ENCODE measurements at places on chromosomes 16 and 17.
A peak's percentile ranks its signal among the peaks of the same experiment; 100 is the strongest.

GRCh38 chr16:24906199-24906808, 60.5 kb downstream of the SLC5A11 start:
- no peak for DNase-seq

DNA sequence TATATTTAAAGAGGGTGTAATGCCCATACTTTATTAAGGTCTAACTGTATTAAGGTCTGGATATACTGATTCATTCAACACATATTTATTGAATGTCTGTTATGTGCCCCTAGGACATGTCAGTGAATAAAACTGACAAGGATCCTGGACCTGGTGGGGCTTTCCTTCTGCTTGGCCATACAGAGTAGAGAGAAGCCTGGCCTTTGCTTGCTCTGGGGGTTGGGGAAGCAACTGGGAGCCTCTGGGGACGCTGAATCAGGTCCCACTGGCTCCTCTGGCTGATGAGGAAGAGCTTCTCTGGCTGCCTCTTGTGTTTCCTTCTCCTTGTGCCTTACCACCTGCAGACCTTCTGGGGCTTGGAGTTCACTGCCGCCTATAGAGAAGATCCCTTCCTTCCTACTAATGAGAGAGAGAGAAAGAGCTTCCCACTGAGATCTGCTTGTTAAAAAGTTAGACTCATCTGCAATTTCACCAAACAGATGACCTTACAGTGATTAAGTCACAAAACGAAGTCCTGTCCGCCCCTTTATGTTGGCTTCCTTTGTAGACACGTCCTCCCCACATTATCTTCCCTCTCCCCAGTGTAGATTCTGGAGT, 49.7 kb downstream of the MSI2 start:
- DNase-seq = no peak

DNA sequence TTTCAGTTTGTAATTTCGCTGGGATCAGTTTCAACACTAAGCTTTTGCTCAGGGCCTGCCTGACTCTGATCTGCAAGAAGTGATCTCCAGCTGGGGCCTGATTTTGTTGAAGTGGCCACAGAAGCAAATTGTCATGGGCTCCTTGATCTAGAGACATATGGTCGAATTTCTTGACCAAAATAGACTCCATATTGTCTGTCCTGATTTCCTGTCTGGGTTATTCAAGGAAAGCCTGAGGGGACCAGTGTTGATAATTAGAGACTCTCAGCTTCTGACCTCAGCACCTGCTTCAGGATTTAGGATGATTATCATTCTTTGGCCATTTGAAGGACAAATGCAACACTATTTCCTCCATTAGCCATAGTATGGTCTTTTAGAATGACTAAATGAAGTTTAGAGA, 48.9 kb upstream of the MSI2 start:
- DNase-seq = no peak

DNA sequence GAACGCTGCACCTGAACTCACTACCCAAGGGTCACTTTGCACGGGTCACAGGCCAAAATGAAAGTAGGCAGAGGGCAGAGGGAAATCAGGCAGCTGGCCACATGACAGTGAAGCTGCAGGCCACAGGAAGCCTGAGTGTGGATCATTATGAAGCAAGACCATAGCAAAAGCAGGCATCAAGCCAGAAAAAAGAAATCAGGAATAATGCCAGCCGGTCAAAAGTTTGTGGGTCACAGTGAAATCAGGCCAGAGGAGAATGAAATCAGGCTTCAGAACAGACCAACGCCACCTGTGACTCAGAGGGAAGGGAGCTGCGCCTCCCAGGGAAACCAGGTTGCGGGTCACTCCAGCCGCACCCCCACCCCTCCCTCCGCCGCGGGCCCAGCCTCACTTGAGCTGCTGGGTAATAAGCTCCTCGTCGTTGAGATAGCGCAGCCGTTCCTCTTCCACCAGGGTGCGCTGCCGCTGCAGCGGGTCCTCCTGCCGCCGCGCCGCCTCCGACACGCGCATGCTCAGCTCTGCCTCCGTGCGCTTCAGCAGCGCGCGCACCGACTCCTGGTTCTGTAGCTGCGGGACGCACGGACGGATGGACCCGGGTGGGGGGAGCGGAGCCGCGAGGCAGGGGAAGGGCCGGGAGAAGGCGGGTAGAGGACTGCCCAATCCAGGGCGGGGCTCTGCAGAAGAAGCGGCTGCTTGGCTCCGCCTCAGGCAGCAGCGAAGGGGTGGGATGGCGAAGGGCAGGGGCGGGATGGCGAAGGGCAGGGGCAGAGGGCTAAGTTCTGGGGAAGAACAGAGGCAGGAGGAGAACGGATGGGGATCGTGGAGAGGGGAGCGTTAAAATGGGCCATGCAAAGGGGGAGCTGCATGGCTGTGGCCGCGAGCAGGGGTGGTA, 47.7 kb downstream of the SRCIN1 start:
- DNase-seq = peak; percentile 86

GRCh38 chr16:60027351-60027750, 1293.2 kb upstream of the GOT2 start:
- DNase-seq = no peak

DNA sequence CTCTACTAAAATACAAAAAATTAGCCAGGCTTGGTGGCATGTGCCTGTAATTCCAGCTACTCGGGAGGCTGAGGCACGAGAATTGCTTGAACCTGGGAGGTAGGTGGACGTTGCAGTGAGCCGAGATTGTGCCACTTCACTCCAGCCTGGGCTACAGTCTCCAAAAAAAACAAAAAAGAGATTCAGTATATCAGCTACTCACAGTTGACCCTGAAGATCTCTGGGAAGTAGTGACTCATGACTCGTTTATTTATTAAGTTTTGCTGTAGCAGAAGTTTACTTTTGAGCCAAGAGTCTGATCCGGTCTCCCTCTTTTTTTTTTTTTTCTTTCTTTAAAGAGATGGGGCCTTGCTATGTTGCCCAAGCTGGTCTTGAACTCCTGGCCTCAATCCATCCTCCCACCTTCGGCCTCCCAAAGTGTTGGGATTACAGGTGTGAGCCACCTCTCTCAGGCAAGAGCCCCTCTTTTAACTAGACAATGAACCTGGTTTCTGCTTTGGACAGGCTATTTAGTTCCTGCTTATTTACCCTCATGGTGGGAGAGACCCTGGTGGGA, 4.4 kb downstream of the MVP start:
- DNase-seq = no peak

Measured in CD4-positive, alpha-beta memory T cell (primary cell).